ENCODE measurements at places on chromosomes 7 and 10. TPM values are rescaled to one million over a fixed set of nuclear protein-coding genes. Genes with fewer than 3 reads are reported as not detected.

DNA sequence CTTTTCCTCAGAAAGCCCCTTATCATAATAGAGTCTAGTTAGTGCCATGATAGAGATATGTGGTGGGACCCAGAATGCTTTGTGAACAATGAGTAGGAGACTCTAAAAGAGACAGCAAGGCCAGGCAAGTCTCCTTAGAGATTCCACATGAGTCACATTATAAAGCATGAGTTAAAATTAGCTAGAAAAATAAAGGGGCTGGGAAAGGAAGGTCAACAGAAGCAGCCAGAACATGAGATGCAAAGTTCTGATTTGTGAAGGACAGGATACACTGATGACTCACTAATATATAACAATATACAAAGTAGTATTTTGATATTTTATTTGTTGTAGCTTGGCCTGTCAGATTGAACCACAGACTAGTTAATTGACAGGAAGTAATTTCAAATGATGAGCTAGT is 25.3 kb upstream of the SNX13 start:
- no peaks in the 10 kb centered on the region for H3K36me3 ChIP-seq
- H3K27me3 ChIP-seq, result no peaks in the 10 kb centered on the region
- no peak for DNase-seq
- H3K4me3 ChIP-seq, result no peak overlapping the region
- no peak overlapping the region for H3K27ac ChIP-seq

Gene CDC14C
- total RNA-seq, result not detected

- no peaks in the 10 kb centered on the region for H3K4me1 ChIP-seq
- no peaks in the 10 kb centered on the region for H3K27me3 ChIP-seq
- no peak for DNase-seq
- H3K4me3 ChIP-seq, result no peak overlapping the region
- no peaks in the 10 kb centered on the region for H3K36me3 ChIP-seq
- no peak overlapping the region for H3K27ac ChIP-seq
Measured at GRCh38 chr7:124702385-124702784, 63.2 kb downstream of the GPR37 start.

Gene CYP3A4
- total RNA-seq, result not detected

Gene ZNF365
- total RNA-seq, result 0.28 TPM

DNA sequence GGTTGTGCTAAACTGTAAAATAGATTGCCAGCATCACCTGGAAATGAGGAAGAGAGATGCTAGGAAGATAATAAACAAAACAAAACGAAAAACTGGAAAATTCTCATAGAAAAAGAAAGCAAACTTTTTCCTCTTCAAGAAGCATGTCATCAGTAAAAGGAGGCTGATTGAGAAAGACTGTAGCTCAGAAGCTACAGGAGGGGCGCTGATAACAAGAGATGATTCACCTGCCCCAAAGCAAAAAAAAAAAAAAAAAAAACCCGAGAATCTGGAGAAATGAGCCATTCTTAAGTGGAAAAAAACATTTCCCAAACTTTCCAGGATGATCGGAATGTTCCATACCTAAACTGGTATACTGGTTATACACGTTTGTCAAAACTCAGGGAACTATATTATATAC is 130.5 kb upstream of the C1QL3 start:
- H3K4me1 ChIP-seq, result no peaks in the 10 kb centered on the region
- H3K4me3 ChIP-seq, result no peak overlapping the region
- DNase-seq, result no peak

DNA sequence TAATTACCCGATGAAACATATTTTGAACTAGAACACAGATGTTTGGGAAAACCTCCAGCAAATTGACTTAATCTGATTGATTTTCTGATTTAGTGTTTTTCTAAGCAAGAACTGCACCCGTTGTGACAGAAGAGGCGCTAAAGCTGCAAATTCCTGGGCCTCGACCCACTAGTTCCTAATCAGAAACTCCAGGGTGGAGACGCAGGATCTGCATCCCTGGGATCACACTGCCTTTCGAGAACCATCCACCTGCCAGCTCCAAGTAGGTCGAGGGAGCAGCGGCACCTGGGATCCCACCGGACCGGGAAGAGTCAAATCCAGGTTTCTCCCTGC is 136.8 kb upstream of the CDCA7L start:
- H3K27me3 ChIP-seq, result peaks cover 3% of the 10 kb centered on the region
- H3K27ac ChIP-seq, result peak overlapping the region; percentile 73
- peak overlapping the region; percentile 63 for H3K4me3 ChIP-seq
- peaks cover 19% of the 10 kb centered on the region for H3K4me1 ChIP-seq
- no peak for DNase-seq

- H3K4me3 ChIP-seq, result no peak overlapping the region
- no peak for DNase-seq
- H3K36me3 ChIP-seq, result no peaks in the 10 kb centered on the region
- peaks cover 44% of the 10 kb centered on the region for H3K27me3 ChIP-seq
Measured at GRCh38 chr10:125629758-125630376, 53.1 kb downstream of the TEX36 start.

Gene SFTPD
- total RNA-seq, result not detected

- H3K4me1 ChIP-seq, result no peaks in the 10 kb centered on the region
- no peak for DNase-seq
- no peak overlapping the region for H3K4me3 ChIP-seq
- no peaks in the 10 kb centered on the region for H3K27me3 ChIP-seq
- H3K36me3 ChIP-seq, result no peaks in the 10 kb centered on the region
Measured at GRCh38 chr7:14714161-14714728, 188.3 kb downstream of the DGKB start.

- H3K27me3 ChIP-seq, result no peaks in the 10 kb centered on the region
- no peaks in the 10 kb centered on the region for H3K36me3 ChIP-seq
- peak overlapping the region; percentile 93 for H3K4me3 ChIP-seq
- peak overlapping the region; percentile 98 for H3K27ac ChIP-seq
- no peak for DNase-seq
- peaks cover 46% of the 10 kb centered on the region for H3K4me1 ChIP-seq
Measured at GRCh38 chr10:26860102-26860442, 686 bp downstream of the ABI1 start.

- H3K4me1 ChIP-seq, result no peaks in the 10 kb centered on the region
- H3K36me3 ChIP-seq, result no peaks in the 10 kb centered on the region
- H3K27me3 ChIP-seq, result no peaks in the 10 kb centered on the region
- no peak for DNase-seq
- no peak overlapping the region for H3K27ac ChIP-seq
Measured at GRCh38 chr10:11065567-11065966, 47.9 kb downstream of the CELF2 start.

- no peaks in the 10 kb centered on the region for H3K27me3 ChIP-seq
- no peak overlapping the region for H3K27ac ChIP-seq
- peaks cover 14% of the 10 kb centered on the region for H3K4me1 ChIP-seq
- H3K4me3 ChIP-seq, result no peak overlapping the region
- DNase-seq, result peak; percentile 56
Measured at GRCh38 chr10:507908-508444, 181.5 kb downstream of the DIP2C start.

Gene UTF1
- total RNA-seq, result 0.54 TPM

Gene KLHDC10
- total RNA-seq, result 22.0 TPM

DNA sequence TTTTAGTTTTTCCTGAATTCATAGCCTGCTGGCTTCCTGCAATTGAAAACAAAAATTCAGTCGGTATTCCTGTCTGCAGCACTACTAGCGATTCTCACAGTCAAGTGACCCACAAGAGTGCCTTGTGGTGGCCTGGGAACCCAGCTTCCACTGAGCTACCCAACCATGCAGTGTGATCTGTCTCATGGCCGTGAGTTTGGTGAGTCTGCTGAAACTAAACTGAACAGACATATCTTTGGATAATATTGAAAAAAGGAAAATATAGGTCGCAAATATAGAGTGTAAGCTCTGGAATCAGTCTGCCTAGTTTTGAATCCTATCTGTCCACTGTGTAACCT is 18.1 kb downstream of the ZNF786 start:
- H3K4me1 ChIP-seq, result peaks cover 7% of the 10 kb centered on the region
- H3K27me3 ChIP-seq, result no peaks in the 10 kb centered on the region
- H3K4me3 ChIP-seq, result no peak overlapping the region
- H3K36me3 ChIP-seq, result peaks cover 34% of the 10 kb centered on the region
- no peak for DNase-seq

DNA sequence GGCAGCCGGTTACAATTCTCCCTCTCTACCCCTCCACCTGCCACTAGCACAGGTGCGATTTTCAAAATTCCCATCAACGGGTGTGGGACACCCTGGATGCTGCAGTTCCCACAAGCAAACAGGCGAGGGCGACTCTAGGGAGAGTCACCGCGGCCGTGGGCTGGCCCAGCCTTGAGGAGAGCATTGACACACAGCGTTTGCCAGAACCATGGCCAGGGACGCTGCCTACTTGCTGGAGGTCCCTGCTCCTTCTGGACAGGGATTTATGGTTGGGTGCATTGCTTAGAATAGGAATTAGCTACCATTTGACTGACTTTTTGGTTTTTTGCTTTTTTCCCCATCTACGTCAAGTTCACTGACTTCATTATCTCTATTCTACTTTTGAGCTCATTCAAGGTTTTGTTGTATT is 19.0 kb upstream of the CLDN4 start:
- peak; percentile 86 for DNase-seq
- peaks cover 10% of the 10 kb centered on the region for H3K27me3 ChIP-seq
- no peak overlapping the region for H3K27ac ChIP-seq
- no peaks in the 10 kb centered on the region for H3K4me1 ChIP-seq
- no peak overlapping the region for H3K4me3 ChIP-seq

DNA sequence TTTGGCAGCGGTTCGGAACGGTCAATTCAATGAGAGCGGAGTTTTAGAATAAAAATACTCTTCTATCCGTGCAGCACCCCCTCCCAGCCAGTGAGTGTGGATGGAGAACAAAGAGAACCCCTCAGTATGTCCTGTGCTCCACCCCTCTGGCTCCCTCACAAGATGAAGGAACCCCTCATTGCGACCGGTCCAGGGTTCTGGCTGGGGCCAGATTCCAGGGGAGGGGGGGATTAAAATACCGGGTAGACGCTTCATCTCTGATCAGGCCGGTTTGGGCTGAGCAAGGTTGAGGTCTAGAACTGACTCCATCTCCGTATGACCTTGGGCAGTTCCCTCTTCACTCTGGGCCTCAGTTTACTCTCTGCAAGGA is 5.9 kb downstream of the CYP26C1 start:
- H3K4me3 ChIP-seq, result no peak overlapping the region
- no peaks in the 10 kb centered on the region for H3K36me3 ChIP-seq
- peaks cover 62% of the 10 kb centered on the region for H3K4me1 ChIP-seq
- peaks cover 86% of the 10 kb centered on the region for H3K27me3 ChIP-seq

- H3K4me1 ChIP-seq, result peaks cover 11% of the 10 kb centered on the region
- H3K36me3 ChIP-seq, result no peaks in the 10 kb centered on the region
- no peaks in the 10 kb centered on the region for H3K27me3 ChIP-seq
- no peak for DNase-seq
Measured at GRCh38 chr10:103736044-103736443, 119.3 kb downstream of the SH3PXD2A start.

DNA sequence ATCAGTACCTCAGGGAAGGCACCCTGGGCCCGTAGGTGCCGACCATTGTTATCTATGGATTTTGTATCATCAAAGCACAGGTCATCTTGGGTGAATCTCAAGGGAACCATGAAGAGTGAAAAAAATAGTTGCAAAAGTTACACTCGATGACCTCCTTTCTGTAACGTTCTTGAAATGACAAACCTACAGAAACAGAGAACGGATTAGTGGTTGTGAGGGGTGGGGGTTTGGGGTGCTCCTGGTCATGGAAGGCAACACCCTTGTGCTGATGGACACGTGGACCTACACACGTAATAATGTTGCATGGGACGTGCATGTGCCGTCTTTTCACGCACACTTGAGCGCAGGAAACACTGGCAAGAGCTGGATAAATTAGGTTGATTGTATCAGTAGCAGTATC is 655.9 kb downstream of the SDK1 start:
- H3K27ac ChIP-seq, result no peak overlapping the region
- peaks cover 10% of the 10 kb centered on the region for H3K4me1 ChIP-seq
- no peaks in the 10 kb centered on the region for H3K27me3 ChIP-seq
- no peak overlapping the region for H3K4me3 ChIP-seq

- no peak overlapping the region for H3K27ac ChIP-seq
- peaks cover 99% of the 10 kb centered on the region for H3K36me3 ChIP-seq
- no peak for DNase-seq
- no peaks in the 10 kb centered on the region for H3K27me3 ChIP-seq
- H3K4me1 ChIP-seq, result no peaks in the 10 kb centered on the region
- H3K4me3 ChIP-seq, result no peak overlapping the region
Measured at GRCh38 chr7:149218469-149219420, 20.7 kb upstream of the ZNF212 start.

Gene MLXIPL
- total RNA-seq, result not detected

Gene IFRD1
- 111 TPM for total RNA-seq

DNA sequence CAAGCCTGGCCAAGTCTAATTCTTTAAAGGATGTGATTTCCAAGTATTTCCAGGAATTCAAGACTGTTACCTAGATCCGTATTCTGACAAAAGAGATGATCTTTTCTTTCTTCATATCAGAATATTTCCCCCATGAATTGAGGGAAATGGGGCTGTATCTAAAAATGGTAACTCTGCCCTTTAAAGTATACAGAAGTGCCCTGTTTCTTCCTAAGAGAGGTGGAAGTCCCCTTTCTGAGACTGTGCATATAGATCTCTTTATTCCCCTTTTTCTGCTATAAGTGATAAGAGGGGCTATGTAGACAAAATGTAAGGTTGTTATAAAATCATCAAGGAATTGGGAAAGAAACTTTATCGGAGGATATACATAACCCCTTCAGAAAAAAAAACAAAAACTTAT is 287.1 kb upstream of the KAT6B start:
- H3K27me3 ChIP-seq, result no peaks in the 10 kb centered on the region
- DNase-seq, result no peak
- no peaks in the 10 kb centered on the region for H3K4me1 ChIP-seq
- H3K27ac ChIP-seq, result no peak overlapping the region
- no peaks in the 10 kb centered on the region for H3K36me3 ChIP-seq

DNA sequence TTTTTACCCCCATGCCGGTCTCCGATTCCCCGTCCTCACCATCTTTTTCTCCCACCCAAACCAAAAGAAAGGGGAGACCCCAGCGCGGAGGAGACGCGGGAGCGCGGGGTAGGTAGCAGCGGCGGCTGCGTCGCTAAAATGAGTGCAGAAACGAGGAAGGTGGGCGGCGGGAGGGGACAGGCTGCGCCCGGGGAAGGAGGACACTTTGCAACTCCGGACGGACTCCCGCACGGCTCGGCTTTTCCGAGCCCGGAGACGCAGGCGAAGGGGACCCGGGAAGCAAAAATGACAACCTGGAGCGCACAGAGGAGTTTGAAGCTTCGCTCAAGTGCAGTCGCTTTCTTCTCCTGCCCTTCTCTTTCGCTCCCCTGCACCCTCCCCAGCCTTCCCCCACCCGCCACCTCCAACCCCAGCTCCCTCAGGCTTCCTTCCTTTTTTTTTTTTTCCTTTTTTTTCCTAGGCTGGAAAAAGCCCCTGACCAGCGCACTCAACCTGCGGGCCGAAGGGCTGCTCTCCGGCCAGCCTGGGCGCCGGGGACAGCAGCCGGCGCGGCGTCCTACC is 453 bp downstream of the SFMBT2 start:
- DNase-seq, result peak; percentile 85
- no peaks in the 10 kb centered on the region for H3K36me3 ChIP-seq

GRCh38 chr10:112275512-112276245 is 7.5 kb upstream of the TECTB start:
- H3K27ac ChIP-seq, result no peak overlapping the region
- no peak overlapping the region for H3K4me3 ChIP-seq
- no peaks in the 10 kb centered on the region for H3K36me3 ChIP-seq
- no peaks in the 10 kb centered on the region for H3K4me1 ChIP-seq
- no peaks in the 10 kb centered on the region for H3K27me3 ChIP-seq
- DNase-seq, result no peak

- H3K4me1 ChIP-seq, result peaks cover 19% of the 10 kb centered on the region
- H3K27me3 ChIP-seq, result no peaks in the 10 kb centered on the region
- H3K4me3 ChIP-seq, result no peak overlapping the region
- no peak for DNase-seq
Measured at GRCh38 chr7:128928882-128929788, 8.6 kb upstream of the IRF5 start.
